ENCODE measurements at places on chromosomes 12 and 14.

DNA sequence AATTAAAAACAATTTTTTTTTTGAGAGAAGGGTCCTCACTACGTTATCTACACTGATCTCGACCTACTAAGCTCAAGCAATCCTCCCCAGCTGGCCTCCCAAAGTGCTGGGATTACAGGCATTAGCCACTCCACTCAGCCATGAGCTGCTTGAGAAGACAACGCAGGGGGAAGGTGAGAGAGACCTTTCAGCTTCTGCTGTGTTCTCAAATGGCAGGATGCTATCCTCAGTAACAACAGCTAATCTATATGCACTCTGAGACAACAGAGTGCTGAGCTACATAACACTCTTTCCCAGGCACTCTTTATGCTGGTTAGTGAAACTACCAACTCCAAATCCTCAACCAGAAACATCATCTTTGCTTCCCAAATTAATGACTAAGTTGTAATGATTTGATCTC is 526.1 kb downstream of the CCER1 start:
- DNase-seq, result no peak

GRCh38 chr14:87066221-87066817 is 926.7 kb downstream of the GALC start:
- no peak for DNase-seq

- no peak for DNase-seq
These were observed 23.4 kb upstream of the ATXN7L3B start for GRCh38 chr12:74514098-74514872.

DNA sequence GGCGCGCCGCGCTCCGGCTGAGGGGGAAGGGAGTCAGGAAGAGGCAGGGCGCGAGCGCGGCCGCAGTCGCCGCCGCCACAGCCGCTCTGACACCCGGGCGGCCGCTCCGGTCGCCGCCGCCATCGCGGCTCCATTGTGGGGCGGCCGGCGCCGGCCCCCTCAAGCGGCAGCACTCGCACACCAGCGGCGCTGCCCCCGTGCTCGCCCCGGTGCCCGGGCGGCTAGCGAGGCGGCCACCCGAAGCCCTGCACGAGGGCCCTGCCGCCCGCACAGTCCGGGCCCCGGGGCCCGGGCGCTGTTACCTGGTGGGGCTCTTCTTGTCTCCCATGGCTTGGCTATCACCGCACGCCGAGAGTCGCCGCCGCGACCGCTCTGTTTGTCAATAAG is 202 bp downstream of the YAF2 start:
- no peak for DNase-seq

- no peak for DNase-seq
These were observed 12.5 kb downstream of the KRT8 start for GRCh38 chr12:52892207-52892852.

DNA sequence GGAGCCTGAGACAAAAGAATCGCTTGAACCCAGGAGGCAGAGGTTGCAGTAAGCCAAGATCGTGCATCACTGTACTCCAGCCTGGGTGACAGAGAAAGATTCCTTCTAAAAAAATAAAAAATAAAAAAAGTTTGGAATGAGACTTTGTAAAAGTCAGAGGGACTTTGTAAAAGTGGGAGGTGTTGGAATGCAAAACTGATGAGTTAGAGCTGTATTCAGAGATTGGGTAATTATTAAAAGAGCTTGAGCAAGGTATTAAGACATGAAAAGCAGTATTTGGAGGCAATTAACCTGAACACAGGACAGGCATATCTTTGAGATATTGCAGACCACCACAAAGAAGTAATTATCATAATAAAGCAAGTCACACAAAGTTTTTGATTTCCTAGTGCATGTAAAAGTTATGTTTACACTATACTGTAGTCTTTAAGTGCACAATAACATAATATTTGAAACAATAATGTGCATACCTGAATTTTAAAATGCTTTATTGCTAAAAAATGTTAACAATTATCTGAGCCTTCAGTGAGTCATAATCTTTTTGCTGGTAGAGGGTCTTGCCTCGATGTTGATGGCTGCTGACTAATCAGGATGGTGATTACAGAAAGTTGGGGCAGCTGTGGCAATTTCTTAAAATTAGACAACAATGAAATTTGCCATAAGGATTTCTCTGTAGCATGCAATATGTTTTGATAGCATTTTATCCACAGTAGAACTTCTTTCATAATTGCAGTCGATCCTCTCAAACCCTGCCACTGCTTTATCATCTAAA is 33.1 kb downstream of the PHLDA1 start:
- DNase-seq, result no peak

- DNase-seq, result no peak
These were observed 456 bp upstream of the MDP1 start for GRCh38 chr14:24216345-24216699.

GRCh38 chr12:113115455-113116126 is 20.0 kb downstream of the RASAL1 start:
- no peak for DNase-seq

DNA sequence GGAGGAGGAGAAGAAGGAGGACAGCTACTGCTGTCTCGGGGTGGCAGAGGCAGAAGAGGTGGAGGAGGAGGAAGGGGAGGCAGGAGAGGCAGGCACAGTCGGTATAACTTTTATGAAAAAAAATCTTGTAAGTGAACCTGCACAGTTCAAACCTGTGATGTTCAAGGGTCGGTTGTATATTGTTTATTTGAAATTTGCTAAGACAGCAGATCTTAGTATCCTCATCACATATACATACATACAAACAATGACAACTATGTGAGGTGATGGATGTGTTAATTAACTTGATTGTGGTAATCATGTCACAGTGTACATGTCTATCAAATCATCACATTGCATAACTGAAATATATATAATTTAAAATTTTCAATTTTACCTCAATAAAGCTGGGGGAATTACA is 19.0 kb downstream of the ACTN1 start:
- no peak for DNase-seq

- no peak for DNase-seq
These were observed 5.4 kb downstream of the SERPINA11 start for GRCh38 chr14:94447206-94447605.

- no peak for DNase-seq
These were observed 5.0 kb downstream of the OSBPL8 start for GRCh38 chr12:76554405-76555230.

Measured in DMS 273 treated with DMSO at 0.1 percent for 48 hours (cell line).